Chondrocyte (in vitro differentiated cells): ENCODE measurements at places on chromosomes 7 and 10.

DNA sequence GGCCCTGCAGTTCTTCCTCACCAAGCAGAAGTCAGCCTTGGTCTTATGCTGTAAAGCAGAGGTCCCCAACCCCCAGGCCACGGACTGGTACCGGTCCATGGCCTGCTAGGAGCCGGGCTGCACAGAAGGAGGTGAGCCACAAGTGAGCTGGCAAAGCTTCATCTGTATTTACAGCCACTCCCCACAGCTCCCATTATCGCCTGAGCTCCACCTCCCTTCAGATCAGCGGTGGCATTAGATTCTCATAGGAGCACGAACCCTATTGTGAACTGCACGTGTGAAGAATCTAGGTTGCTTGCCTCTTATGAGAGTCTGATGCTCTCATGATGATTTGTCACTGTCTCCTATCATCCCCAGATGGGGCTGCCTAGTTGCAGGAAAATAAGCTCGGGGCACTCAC lies 87.6 kb upstream of the NEBL start:
- DNase-seq: no peak

DNA sequence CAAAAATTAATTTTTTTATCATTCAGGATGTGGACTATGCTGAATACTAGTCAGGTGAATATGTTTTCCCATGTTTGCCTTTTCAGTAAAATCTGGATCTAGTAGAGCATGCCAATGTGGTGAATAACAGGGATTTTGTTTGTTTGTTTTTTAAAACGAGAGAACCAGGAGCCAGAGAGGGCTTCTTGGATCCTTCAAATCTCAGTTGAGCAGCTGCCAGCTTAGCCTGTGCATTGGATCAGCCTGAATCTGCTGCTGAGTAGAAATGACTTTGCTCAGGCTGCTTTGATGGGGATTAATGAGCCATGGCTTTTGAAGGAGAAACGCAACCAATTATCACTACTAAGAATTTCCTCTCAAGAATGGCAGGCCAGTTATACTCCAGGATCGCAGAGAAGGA lies 493.8 kb downstream of the ARL4A start:
- DNase-seq: no peak

- no peak for DNase-seq
Observed at GRCh38 chr7:158512869-158513268, 74.8 kb downstream of the PTPRN2 start.

GRCh38 chr10:11697718-11698527 lies 44.3 kb upstream of the ECHDC3 start:
- no peak for DNase-seq

- DNase-seq: no peak
Observed at GRCh38 chr10:118624747-118625146, 29.3 kb upstream of the PRLHR start.

DNA sequence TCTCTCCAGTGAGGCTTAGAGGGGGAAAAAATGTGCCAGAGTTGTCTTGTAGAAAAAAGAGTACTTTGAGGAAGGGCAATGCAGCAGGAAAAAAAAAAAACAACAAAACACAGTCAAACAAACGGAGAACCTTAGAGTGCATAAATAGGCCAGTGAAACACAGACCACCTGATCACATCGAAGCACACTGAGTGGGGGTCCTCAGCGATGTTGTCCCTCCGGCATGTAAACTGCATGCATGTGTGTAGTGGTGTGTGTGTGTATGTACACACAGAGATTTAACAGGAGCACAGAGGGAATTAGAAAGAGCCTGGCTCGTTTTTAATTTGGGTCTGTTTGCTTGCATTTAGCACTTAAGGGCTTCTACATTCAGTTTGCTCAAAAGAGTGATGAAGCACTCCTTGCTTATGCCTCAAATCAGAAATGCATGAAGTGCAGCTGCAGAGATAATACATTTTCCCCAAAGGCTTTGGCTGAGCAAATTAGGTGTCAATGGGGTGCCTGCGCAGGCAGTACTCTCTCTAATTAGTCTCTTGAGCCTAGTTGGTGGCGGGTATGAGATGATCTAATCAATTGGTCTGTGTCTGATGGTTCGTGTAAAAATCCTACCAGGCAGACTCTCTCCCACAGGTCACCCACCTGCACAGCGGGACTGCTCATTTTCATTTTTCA lies 62.7 kb upstream of the FZD1 start:
- no peak for DNase-seq

DNA sequence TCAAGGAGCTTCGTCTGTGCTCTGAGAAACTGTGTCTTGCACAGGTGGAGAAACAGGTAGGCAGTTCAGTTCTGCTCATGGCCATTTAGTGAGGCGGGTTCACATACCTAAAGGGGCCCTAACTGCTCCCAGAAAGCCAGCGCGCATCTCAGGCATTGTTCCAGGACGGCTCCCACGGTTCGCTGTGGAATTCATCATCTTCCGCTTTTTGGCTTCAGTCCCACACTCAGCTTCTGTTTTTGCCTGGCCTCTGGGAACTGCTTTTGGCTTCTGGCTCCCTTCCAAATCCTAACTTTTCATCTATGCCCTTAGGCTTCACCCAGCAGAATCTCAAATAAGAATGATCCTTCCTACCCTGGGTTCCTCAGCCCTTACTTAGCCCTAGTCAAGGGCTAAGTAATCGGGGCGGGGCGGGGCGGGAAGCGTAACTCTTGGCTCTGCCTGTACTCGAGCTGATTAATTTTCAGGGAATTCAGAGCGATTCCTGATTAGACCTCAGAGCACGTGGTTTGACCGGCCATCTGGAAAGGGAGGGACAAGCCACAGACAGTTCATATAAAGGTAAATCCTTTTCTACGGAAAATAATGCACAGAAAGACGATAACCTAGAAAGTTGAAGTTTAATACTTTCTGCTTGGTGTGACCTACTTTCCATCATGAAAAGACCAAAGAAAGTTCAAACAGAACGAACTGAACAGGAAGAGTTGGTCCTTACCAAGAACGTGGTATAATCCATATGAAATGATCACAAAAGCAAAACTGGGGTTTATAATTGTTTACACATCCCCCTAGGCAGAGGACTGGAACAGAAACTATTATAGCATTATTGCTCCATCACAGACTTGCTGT lies 105.7 kb downstream of the ST8SIA6 start:
- no peak for DNase-seq

DNA sequence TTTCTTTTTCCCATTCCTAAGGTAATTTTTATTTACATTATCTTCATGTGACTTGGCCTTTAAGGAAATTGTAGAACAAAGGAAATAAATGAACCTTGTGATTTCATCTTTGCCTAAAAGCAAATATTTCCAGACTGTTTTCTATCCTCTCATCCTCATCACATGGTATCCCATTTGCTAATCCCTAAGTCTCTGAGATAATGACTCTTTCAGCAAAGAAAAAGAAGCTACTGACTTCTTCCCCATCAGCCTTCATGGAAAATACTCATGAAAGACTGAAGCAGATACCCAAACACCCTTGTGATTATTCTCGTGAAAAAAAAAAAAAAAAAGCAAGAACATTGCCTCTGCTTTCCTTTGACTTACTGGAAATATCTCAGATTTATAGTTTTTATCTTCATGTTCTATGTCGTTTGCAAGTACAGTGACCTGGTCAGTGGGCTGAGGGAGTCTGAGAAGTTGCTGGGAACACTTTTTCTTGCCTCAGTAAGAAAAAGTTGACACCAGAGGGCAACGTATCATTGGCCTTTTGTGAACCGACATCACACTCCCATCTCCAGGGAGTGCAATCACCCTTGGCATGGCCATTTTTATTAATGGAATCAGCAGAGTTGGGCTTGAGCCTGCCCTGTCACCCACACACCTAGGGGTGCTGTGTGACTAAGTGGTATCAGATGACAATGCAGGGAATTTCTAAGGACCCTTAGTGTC lies 246.0 kb upstream of the KMT2E start:
- no peak for DNase-seq
